RWPE2 (cell line): ENCODE measurements at places on chromosomes 1 and 21.

DNA sequence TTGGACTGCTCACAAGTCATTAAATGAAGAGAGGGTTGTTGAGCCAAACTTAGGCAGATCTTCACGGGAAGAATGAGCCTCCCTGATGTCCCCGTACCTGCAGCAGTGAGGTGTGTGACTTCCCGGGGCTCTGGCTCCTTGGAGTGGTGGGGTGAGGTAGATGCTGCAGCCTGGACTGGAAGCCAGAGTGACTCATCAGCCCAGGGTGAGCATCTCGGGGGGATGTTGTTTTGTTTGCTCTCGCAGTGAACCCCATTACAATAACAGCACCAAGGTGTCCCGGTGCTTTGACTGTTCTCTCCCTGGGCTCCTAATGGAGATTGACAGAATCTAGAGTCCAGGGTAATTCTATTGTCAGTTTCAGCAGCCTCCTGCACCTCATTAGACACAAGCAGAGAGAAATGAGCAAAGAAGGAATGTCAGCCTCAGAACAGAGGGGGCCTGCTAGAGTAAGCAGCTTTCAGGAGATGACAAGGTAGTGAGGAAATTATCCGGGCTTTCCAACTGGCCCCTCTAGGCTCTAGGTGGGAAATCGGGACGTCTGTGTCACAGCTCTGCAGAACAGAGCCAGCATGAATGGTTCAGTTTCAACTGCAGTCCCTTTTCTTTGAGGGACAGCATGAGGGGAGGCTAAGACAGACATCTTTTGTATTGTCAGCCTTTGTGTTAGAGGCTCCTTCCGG lies 36.0 kb upstream of the LRRN2 start:
- DNase-seq = no peak

- DNase-seq = no peak
Measured at GRCh38 chr21:37244501-37245095, 22.5 kb downstream of the VPS26C start.

- DNase-seq = no peak
Measured at GRCh38 chr1:85091671-85092280, 43.5 kb upstream of the MCOLN3 start.

GRCh38 chr1:223245983-223246382 lies 102.9 kb upstream of the TLR5 start:
- DNase-seq = no peak

GRCh38 chr1:3320246-3321152 lies 134.0 kb upstream of the ARHGEF16 start:
- DNase-seq = no peak

DNA sequence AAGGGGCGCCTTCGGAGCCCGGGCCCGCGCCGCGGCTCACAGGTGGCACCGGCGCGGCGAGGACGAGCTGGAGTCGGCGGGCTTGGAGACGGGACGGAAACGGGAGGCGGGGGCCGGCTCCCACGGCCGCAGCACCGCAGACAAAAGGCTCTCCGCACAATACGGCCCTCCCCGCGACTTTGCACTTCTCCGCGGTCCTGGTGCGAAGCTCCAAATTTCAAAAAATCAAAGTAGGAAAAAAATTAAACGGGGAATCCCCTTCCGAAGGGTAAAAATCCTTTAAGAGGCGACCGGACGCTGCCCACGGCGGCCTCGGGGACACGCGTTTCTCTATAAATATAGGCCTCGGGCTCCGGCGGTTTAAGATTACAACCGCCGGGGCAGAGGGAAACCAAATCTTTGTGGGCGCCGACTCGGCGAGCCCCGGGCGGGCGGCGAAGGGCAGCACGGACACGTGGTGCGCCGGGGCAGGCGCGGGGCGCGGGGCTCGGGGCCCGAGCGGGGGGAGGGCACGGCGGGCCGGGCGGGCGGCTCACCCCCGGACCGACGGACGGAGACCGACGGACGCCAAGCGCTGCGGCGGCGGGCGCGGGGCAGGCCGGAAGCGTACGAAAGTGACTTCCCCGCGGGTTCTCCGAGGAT lies 453 bp downstream of the PABPC4 start:
- no peak for DNase-seq

- DNase-seq = peak; percentile 20
Measured at GRCh38 chr1:227891955-227892488, 55.7 kb downstream of the WNT9A start.

DNA sequence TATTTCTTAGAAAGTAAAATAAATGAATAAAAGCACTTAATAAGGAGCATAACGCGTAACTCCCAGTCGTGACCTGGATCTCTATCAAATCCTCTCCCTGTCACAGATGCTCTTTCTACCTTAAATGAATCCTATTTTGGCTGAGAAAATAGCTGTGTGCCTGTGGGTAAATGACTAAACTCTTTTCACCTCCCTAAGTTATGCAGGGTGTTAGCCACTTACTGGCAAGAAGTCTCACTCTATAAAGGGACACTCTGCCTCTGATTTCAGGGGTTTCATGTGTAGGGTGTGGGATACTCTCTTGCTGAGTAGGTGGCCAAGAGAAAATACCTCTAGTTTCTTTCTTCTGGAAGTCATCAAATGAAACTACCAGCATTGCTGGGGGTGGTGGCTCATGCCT lies 24.3 kb upstream of the PPP1R15B start:
- no peak for DNase-seq

- DNase-seq = no peak
Measured at GRCh38 chr21:25638660-25639550, at the start of gene JAM2. JAM2 (plus strand) TSS chr21:25639258; CDS start chr21:25639822, 564 bp downstream.

DNA sequence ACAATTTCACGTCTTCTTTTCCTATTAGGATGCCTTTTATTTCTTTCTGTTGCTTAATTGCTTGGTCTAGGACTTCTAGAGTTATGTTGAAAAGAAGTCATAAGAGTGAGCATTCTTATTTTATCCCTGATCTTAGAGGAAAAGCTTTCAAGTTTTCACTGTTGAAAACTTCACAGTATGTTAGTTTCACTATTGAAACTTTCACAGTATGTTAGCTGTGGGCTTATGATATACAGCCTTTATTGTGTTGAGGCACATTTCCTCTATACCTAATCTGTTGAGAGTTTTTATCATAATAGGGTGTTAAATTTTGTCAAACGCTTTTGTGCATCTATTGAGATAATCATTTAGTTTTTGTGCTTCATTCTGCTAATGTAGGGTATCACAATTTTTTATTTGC lies 227.1 kb downstream of the LHX8 start:
- no peak for DNase-seq

GRCh38 chr1:25872713-25873112 lies 2.8 kb downstream of the PAQR7 start:
- DNase-seq = no peak

- DNase-seq = no peak
Measured at GRCh38 chr1:10045480-10046355, 13.0 kb downstream of the UBE4B start.

GRCh38 chr1:202029727-202030126 lies 19.3 kb downstream of the ELF3 start:
- DNase-seq = no peak

DNA sequence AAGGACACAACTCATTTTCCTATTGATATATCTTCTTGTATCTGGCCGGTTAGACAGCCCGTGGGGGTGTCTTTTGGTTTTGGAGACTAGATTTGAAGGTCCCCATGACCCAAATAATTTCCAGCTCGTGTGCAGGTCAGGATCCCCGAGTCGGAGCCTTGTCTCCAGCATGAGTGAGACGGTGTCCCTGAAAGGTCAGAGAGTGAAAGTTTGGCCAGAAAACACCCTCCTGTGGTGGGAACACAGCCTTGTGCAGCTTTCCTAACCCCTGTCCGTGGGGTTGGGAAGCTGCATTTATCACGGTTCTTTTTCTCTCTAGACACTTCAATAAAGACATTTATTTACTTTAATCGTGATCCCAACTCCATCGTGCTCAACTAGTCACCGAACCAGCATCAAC lies 17.6 kb downstream of the COQ8A start:
- DNase-seq = no peak

GRCh38 chr1:44594871-44595735 lies 79.2 kb downstream of the TMEM53 start:
- DNase-seq = peak; percentile 78

DNA sequence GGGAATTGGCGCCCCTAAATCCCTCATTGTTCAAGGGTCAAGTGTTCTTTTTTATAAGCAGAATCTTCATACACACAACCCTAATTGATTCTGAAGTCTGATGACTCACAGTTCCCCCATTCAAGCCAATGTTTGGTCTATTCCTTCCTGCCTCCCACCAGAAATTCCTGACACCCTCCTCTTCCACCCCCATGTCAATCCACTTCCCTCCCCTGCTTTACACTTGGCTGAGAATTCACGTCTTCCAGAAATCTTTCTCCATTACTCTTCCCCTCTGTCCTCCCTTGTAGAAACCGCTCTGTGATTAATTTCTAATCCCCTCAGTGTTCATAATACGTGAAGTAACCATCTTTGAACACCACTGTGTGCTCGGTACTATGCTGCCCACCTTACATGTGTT lies 76.2 kb upstream of the CD34 start:
- DNase-seq = no peak

DNA sequence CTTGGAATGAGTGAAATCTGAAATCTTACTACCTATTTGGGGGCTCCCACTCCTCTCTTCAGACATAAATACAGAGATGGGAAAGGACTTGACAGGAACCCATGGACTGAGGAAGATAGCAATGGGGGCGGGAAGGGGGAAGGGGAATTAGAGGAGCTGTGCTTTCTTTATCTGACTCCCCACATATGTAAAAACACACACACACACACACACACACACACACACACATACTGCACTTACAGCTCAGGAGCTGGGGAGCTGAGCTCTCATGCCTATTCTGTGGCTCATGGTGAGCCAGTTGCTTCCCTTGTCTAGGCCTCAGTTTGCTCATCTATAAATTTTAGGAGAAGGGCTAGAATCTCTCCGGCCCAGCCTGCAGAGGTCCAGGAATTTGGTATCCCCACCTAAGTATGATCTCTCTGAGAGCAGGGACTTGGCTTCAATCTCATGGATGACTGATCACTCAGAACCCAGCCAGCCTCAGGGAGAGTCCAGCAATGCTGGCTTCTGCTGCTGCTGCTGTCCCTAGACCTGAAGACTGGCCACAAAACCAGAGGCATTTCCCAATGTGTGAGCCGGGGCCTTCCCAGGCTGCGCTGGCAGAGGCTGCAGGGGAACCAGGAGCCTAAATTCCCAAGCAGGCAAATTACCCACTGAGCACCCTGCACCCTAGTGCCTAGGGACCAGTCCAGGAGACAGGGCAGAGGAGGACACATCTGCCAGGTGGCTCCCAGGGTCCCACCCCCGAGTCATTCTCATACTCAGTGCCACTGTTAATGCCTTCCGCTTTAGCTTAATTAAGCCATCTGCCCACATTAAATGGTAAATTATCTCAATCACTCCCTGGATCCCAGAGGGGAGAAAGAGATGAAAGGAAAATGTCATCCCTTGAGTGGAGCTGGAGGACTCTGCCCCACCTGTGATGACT lies 57.5 kb upstream of the RBM15 start:
- DNase-seq = no peak

GRCh38 chr1:944341-945325 lies 14.4 kb downstream of the NOC2L start:
- DNase-seq = no peak

- DNase-seq = no peak
Measured at GRCh38 chr1:212607206-212607912, 1.2 kb upstream of the ATF3 start.

DNA sequence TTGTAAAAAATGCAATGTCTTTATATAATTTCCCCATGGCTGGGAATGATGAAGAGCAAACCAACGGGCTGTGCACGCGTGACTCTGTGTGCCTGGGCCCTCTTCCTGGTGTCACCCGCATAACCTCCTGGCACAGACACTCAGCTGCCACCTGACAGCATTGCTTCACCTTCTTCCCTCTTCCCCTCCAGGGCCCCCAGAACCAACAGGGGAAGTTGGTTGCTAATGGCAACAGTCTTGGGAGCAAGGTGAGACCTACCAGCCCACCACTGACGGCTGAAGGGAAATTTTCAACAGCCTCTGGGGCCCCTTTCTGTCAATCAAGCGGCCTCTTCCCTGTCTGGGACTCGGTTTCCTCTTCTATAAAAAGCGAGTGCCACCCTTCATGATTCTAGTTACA lies 33.2 kb downstream of the SSBP3 start:
- no peak for DNase-seq

GRCh38 chr21:37700641-37701202 lies 215.5 kb downstream of the KCNJ6 start:
- no peak for DNase-seq

DNA sequence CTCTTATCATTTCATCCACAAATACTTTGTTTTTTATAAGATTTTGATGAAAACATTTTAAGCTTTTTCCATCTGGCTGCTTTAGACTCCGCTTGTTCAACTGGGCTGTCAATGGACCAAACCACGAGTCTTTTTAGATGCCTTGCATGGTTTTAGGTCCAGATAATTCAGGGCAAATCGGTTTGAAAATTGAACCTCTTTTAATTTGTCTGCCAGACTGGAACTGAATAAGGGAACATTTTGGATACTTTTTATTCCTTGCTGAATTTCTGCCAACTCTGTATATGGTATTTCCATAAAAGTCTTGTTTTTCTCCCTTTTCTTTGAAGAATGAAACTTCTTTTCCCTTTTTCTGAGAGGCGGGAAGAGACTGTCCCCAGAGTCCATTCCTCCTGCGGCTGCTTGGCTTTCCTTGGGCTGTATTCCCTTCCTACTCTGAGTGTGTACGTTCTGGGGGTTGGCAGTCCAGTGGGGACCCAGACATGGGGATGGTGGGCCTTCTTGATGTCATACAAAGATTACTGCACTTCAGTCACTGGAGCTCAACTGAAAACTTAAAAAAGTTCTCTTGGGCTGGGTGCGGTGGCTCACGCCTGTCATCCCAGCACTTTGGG lies 46.5 kb upstream of the CNN3 start:
- DNase-seq = no peak

DNA sequence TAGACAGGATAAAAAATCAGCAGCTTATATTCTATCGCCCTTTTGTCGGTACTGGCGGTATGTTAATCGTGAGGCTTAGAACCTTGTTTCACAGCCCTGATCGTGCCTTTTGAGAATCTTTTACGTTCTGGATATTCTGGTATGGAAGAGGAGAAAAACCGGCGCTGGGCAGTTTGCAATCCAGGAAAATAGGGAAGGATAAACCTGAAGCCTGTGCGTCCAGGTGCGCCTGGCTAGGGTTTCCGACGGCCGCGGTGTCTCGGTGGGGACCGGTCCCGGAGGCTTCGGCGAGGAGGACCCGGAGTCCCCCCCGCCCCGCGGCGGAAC lies 258 bp upstream of the SYPL2 start:
- no peak for DNase-seq

GRCh38 chr1:197471248-197471985 lies 203.4 kb downstream of the CRB1 start:
- DNase-seq = no peak

DNA sequence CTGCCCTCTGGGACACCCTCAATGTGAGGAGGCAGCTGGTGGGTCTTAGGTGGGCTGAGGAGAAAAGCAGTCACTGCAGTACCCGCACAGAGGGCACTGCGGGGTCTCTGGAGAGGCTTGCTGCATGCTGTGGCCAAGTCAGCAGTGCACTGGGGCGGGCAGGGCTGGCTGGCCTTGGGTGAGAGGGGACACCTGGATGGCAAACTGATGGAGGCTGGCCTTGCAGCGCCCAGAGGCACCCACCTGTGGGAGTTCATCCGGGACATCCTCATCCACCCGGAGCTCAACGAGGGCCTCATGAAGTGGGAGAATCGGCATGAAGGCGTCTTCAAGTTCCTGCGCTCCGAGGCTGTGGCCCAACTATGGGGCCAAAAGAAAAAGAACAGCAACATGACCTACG lies 3.2 kb downstream of the ELF3 start:
- DNase-seq = no peak
